ENCODE measurements at places on chromosomes 11 and 22. TPM values are rescaled to one million over a fixed set of nuclear protein-coding genes. Genes with fewer than 3 reads are reported as not detected.

The FOLR2 gene
- total RNA-seq = not detected

The FERMT3 gene
- total RNA-seq = 0.30 TPM

The DLG2 gene
- total RNA-seq = 2.1 TPM

The TMEM191B gene
- 0.97 TPM for total RNA-seq

The OR4X2 gene
- not detected for total RNA-seq

The GNAZ gene
- total RNA-seq = 7.4 TPM

The CRYBB1 gene
- total RNA-seq = not detected

The ZBTB16 gene
- total RNA-seq = not detected

The CHST1 gene
- 0.59 TPM for total RNA-seq

The SLC22A12 gene
- not detected for total RNA-seq

The MUC5B gene
- total RNA-seq = not detected

The CEP126 gene
- total RNA-seq = 0.89 TPM

The OR51B2 gene
- total RNA-seq = not detected

The RCOR2 gene
- 4.0 TPM for total RNA-seq

The CSF2RB gene
- under 0.01 TPM for total RNA-seq

The OR6T1 gene
- not detected for total RNA-seq

All from smooth muscle cell of the umbilical artery (primary cell).